Ovary (tissue), 10 donors: ENCODE measurements at places on chromosomes 2 and 18. TPM values are rescaled to one million over a fixed set of nuclear protein-coding genes. Genes with fewer than 3 reads are reported as not detected.

The ZNF2 gene
- total RNA-seq: 4.0 TPM

The NOSTRIN gene
- 19.7 TPM for total RNA-seq

The ARHGEF4 gene
- total RNA-seq: 18.0 TPM

The ZSWIM2 gene
- not detected for total RNA-seq

The CKAP2L gene
- total RNA-seq: 0.15 TPM

DNA sequence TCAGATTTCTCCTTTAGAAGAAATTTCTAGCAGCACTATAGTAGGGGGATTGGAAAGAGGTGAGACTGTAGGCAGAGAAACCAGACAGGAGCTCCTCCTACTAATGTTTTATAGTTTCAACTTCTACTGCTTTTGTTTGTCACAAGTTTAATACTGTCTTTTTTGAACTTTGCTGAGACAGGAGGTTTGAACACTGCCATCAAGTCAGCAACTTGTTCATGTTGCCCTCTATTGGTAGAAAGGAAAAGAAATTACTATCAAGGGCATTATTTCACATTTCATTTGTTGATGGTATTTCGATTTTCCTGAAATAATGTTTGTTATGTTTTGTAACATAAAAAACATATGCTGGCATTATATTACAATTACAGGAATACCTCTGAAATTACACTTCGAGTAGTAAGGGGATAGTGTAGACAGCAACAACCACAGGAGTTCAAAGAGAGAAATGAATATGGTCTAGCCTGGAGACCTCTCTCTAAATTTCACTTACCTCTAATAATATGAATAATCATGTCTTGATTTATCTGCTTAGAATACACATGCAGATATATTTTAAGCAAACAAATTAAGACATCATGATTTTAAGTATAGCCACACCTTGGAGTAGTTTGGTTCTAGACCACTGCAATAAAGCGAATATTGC lies 12.4 kb upstream of the CCDC88A start:
- no peaks in the 10 kb centered on the region for H3K36me3 ChIP-seq
- H3K27me3 ChIP-seq: no peaks in the 10 kb centered on the region
- H3K27ac ChIP-seq: no peak overlapping the region
- no peak overlapping the region for H3K4me3 ChIP-seq

GRCh38 chr2:6309415-6310255 lies 556.1 kb downstream of the CMPK2 start:
- DNase-seq: no peak
- H3K4me3 ChIP-seq: no peak overlapping the region
- no peaks in the 10 kb centered on the region for H3K27me3 ChIP-seq
- no peaks in the 10 kb centered on the region for H3K4me1 ChIP-seq
